ENCODE measurements at places on chromosomes 7 and 10.

DNA sequence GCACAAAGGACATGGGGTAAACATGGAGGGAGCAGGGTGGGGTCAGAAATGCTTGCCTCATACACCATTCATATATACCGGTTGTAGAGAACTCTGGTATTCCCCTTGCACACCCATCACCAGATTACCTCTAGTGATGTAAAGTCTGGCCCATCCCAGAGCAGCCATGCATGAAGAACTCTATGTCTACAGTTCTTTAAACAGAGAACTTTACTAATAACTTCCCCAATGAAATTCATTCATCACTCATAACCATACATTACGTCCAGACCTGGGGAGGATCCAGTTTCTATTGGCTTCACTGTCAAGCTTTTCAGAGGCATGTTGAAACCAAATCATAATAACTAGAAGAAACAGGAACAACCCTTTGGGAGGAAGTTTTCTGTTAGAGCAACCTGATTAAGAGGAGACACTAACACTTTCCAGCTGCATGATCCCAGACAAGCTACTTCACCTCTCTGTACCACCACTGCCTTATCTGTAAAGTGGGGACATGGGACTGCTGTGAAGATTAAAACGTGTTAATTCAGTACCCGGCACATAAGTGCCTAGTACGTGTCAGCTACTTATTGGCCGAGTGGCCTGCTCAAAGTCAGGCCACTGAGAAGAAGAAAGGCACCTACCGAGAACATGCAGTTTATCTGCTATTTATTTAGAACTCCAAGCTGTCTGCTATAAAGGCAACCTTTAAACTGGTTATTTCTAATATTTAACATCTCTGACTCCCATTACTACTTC lies 59.7 kb downstream of the IGF2BP3 start:
- DNase-seq: no peak

DNA sequence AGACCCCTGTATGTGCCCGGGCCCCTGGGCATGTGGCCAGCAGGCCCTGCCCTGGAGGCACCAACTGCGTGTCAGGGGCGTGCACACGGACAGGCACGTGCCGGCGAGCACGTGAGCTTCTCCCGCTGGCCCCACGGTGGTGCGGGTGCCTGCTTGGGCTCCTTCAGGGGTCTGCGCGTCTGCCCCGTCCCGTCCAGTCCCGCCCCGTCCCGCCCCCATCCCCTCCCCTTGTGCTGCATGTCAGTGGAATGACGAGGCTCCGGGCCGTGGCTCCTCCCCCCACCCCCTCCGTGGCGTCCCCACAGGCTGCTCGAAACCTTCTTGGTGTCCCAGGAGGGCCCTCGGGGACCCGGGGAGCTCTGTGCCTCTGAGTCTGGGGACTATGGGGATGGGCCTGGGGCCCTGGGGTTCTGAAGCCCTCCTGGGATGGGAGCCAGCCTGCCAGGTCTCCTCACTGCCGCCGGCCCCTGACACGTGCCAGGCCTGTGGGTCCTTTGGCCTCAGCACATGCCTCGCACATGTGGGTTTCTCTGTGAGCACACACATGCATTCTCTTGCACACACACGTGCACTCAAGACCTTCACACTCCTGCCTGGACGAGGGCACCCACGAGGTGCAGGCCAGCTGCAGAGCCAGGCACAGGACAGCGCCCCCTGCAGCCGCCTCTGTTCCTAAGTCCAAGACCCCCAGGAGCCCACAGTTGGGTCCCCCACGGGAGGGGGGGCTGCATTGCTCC lies 27.5 kb upstream of the AMZ1 start:
- no peak for DNase-seq

DNA sequence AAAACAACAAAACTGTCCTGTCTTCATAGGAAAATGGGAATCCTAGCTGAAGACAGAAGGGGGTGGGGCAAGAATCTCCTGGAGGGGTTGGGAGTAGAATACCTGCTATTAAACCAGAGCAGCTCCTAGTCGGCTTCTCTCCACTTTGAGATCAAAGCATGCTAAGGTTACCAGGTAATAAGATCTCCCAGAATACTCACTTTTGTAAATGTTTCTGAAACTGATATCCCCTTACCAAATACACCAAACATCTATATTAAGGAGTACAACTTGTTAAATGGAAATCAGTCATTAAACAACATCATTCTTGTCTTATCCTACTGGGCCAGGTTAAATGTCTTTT lies 29.5 kb upstream of the DAGLB start:
- DNase-seq: no peak

DNA sequence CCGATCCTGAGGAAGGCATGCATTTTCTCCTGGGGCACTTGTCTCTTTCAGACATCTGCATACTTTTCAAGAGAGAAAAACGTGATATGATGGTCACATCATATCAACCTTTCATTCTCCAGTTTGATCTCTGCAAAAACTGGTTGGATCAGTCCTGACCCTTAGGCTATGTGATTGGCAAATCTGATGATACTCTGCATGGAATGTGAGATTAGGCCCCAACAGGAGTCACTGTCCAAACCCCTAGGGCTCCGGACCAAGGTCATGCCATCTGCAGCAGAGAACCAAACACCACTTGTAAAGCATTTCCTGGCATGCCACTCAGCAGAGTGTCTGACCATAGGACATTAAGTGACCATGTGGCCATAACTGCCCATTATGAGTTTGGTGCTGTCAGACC lies 8.6 kb downstream of the GCK start:
- no peak for DNase-seq

GRCh38 chr7:34759477-34760125 lies 101.6 kb downstream of the NPSR1 start:
- DNase-seq: no peak

- DNase-seq: no peak
Observed at GRCh38 chr7:157521061-157521731, 184.4 kb downstream of the DNAJB6 start.

DNA sequence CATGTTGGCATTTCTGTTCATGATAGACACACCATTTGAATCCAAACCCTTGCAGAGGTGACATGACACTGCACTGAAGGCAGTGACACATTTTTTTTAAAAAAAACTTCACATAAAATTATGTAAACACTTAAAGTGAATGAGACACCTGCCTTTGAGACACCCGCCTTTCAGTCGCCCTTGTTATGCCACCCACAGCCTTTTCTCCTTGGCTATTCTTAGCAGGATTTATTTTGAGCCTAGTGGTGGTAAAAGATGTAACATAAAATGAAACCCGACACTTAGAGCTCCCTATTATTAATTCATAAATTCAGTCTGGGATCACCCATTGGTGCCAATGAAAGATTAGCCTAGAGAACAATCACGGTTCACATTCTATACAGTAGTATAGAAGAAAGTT lies 161.3 kb downstream of the DYNC1I1 start:
- DNase-seq: no peak

GRCh38 chr7:159065852-159066480 lies 78.7 kb downstream of the VIPR2 start:
- DNase-seq: no peak

- no peak for DNase-seq
Observed at GRCh38 chr10:58593008-58593407, 80.3 kb downstream of the BICC1 start.

DNA sequence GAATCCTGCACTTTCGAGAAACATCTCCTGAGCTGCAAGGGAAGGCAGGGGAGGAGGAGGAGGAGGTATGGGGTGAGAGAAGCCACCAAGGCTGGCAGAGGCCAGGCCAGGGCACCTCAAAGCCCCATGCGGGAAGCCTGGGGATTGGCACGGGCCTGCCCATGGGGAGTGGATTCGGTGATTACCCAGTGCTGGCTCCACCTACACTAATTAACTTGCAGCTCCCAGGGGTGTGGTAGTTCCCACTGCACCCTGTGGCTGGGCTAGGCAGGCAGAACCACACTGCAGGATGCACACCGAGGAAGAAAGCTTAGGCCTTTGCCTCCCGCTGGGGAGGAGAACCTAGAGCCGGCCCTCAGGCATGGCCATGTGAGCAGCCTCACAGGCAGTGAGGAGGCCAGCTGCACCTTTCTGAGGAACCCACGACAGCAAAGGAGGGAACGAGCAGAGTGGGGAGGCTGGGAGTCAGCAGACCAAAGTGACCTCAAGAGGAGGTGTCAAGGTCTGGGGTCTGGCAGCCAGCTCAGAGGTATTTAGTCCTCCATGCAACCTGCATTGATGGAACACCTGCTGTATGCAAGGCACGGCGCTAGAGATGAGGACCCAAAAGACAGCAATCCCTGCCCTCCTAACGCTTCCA lies 27.2 kb downstream of the GRID1 start:
- DNase-seq: no peak

DNA sequence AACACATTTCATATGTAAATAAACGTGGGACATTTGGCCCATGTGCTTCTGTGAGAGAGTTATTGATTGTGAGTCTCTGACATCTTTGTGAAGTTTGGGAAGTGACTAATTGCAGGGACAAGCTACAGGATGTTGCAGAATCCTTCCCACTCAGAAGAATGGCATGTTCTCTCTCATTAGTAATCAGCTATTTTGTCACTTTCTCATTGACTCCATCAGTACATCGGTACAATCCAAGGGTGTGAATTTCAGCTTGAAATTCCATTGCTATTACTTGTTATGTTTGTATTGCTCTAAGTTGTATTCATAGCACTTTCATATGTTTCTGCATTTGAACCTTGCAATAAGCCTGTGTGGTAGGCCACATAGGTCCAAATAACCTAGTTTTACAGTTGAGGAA lies 100.0 kb upstream of the KCNMA1 start:
- no peak for DNase-seq

DNA sequence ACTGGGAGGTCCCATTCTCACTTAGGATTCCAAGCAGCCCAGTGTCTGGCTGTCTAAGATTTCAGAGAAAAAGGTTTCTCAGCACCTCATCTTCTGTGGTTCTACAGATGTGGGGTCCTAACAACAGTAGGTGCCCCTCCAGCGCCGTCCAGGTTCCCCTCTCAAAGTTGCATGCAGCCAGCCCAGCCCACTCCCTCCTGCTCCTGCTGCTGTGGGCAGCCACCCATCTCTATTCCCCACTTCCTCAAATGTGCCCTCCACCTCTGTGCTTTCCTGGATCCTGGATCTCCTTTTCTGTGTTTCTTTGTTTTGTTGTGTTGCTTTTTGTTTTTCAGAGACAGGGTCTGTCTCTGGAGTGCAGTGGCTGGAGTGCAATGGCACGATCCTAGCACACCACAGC lies 13.3 kb upstream of the SLC18A3 start:
- no peak for DNase-seq

DNA sequence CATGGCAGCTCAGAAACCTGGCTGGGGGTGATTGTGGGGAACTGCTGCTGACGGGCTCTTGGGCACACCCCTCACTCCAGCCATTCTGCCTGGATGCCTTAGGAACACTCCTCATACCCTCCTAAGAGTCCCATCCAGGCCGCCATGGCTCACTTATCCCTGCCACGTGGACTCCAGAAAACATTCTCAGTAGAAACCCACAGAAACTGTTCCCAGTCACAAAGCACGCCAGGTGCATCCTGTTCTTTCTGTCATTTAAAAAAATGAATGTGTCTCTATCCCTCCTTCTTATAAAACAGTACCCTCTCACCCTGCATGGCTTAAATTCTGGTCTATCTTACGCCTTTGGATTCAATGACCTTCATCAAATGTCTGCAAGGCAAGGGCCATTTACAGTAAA lies 177.7 kb downstream of the CUX1 start:
- no peak for DNase-seq

GRCh38 chr10:113524539-113525490 lies 28.0 kb upstream of the HABP2 start:
- DNase-seq: no peak

DNA sequence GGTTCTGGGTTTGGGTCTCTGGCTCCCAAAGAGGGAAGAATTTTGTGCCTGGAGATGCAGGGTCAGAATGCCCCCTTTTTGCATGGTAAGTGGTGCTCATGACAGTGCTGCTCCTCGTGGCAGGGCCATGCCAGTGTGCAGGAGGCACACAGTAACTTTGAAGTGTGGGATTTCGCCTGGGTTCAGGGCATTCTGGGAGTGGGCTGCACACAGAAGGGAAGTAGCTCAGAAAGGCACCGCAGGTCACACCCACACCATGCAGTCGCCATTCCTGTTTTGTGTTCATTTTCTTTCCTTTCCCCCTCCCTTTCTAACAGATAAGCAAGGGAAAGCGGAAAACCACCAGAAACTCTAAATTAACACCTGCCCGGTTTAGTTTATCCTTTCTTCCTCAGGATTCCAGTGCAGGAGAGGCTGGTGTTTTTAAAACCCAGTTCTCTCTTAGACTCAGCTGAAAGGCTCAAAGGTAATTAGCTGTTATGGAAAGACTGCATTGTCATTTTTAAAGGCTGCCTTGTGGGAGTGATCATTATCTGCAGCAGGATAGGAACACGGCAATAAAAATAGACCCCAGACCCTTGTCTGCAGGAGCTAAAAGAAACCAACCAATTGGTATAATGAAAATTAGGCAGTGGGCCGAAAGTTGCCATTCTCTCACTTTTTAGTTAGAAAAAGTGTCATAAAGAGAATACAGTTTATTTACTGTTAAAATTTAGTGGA lies 50.2 kb downstream of the EEPD1 start:
- DNase-seq: no peak
